Hematopoietic multipotent progenitor cell (in vitro differentiated cells): ENCODE measurements at places on chromosomes 2 and 18. TPM values are rescaled to one million over a fixed set of nuclear protein-coding genes. Genes with fewer than 3 reads are reported as not detected.

NT5DC4 gene
- not detected for total RNA-seq

SULT1C4 gene
- total RNA-seq, result 9.4 TPM

POTEF gene
- under 0.01 TPM for total RNA-seq

FBXO36 gene
- 1.9 TPM for total RNA-seq
